ENCODE measurements at places on chromosomes 5 and 9.

- no peak for DNase-seq
Measured at GRCh38 chr9:113991714-113992113, 86.4 kb downstream of the AMBP start.

DNA sequence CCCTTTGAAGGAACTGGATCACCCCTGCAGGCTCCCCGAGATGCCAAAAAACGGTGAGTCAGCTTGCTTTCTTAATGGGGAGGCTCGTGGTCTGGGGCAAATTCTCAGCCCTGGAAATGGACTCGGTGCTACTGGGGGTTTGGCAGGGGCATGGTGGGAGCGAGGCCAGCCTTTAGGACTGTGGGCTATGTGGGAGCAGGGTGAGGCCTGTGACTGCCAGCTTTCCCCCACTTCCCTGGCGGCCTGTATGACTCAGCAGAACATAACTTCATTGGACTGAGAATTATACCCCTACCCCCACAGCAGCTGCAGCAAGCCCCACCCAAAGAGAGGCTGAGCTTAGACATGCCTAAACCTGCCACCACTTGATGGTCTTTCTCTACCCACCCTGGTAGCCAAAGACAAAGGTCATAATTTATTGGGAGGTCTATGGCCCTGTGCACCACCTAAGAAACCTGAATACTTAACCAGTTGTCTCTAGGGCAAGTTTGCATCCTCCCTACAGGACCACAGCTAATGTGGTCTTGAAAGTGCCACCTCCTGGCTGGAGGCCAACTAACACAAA, 325.3 kb downstream of the TLE1 start:
- no peak for DNase-seq

- DNase-seq, result no peak
Measured at GRCh38 chr9:115393976-115394775, 276.2 kb upstream of the TNC start.

DNA sequence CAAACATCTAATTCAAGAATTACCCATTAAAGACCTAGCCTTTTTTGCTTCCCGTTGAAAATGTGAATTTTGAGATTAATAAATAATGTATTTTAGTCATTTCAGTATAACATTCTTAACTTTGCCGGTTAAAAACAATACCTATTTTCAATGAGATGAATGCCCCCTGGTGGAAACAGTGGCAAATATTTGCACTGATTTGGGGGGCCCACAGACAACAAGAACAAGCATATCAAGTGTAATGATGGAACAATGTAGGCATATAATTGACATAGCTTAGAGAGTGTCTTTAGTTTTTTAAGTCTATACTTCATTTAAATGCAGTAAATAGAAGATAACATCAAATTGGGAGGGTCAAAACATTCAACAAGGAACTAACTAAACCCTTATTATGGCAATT, 111.9 kb downstream of the NTRK2 start:
- no peak for DNase-seq

DNA sequence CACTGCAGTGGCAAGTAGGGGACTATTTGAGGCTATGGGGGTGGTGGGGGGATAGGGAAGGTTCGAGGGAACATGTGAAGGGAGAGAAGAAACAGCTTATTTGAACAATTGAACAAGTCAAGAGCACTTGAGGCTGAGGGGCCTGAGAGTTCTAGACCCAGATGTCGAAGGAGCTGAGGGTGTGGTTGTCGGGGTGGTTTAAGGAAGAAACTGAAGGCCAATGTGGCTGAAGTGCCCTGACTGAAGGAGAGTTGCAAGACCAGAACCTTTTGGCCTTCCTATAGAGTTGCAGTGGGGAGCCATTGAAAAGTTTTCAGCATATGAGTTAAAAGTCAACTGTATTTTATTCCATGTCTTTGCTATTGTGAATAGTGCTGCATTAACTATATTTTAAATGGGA, 19.1 kb downstream of the FOCAD start:
- DNase-seq, result no peak

- no peak for DNase-seq
Measured at GRCh38 chr5:34014626-34015025, 6.8 kb upstream of the AMACR start.

DNA sequence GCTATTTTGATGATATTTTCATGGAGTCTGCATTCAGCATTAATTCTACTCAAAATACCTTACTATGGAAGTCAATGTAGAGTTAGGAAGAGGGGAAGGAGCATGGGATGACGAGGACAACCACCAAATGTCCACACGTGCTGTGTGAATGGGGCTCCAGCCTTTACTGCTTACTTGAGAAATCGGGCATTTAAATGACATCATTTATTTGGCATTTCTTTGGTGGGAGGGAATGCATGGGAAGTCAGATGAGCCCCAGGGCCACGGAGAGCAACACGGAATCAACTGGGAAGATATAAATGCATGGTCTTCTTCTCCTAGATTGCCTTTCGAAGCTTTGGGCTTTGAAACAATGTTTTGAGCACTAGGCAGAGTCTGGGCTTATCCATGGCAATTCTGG, 458.5 kb upstream of the KLF4 start:
- DNase-seq, result no peak
